GM18507 (cell line): ENCODE measurements at places on chromosomes 5 and 9.

- peak; percentile 48 for DNase-seq
Observed at GRCh38 chr9:87479801-87480201, 17.9 kb upstream of the DAPK1 start.

DNA sequence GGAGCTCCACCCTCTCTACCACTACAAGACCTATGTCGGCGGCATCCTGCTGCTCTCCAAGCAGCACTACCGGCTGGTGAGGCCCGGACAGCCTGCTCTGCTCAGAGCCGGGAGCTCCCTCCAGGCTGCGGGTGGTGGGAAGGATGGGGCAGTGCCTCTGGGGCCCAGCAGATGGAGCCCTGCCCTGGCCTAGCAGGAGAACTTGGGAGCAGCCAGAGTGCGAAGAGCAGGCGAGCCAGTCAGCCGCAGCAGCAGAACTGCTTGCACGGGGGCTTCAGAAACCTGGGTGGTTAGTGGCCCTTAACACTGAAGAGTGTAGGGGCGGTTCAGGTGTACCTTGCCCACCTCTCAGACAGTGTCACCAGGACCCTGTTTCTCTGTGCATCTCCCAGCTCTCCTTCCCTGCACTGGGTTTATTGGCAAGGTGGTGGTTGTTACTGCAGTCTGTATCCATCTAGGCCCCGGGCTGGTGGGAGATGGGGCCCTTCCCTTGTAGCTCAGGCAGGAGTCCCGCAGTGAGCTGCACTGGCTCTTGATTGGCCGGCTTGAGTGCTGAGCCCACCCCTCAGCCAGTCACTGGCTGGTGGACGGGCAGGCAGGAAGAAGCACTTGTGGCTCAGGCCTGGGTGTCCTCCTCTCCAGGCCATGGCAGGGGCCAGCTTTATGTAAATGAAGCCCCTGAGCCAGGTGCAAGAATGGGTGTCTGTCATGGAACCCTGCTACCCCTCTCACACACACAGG lies 7.7 kb downstream of the B4GALT7 start:
- DNase-seq: peak; percentile 57

DNA sequence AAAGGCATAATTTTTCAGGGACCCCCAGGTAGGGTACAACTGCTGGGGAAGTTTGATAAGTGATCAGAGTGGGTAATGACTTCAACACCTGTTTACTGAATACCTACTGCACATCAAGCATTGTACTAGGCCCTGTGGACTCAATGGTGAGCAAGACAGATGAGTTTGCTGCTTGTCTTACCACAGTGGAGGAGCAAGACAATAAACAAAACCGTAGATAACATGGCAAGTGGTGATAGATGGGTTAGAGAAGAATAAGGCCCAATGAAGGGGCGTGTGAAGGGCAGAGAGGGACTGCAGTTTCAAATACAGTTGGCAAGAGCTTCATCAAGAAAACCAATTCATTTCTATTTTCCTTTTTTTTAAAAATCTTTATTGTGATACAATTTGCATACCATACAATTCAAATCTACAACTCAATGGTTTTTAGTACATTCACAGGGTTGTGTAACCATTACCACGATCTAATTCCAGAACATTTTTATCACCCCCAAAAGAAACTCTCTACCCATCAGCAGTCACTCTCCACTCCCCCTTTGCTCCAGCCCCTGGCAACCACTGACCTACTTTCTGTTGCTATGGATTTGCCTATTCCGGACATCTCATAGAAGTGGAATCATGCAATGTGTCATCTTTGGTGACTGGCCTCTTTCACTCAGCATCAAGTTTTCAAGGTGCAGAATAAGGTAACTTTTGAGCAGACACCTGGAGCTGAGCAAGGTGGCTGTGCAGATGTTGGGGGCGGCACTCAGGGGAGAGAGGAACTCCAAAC lies 31.9 kb upstream of the HAND1 start:
- DNase-seq: no peak

- no peak for DNase-seq
Observed at GRCh38 chr9:126490871-126491567, 122.7 kb upstream of the LMX1B start.

GRCh38 chr5:154258531-154259217 lies 68.1 kb downstream of the GALNT10 start:
- no peak for DNase-seq

DNA sequence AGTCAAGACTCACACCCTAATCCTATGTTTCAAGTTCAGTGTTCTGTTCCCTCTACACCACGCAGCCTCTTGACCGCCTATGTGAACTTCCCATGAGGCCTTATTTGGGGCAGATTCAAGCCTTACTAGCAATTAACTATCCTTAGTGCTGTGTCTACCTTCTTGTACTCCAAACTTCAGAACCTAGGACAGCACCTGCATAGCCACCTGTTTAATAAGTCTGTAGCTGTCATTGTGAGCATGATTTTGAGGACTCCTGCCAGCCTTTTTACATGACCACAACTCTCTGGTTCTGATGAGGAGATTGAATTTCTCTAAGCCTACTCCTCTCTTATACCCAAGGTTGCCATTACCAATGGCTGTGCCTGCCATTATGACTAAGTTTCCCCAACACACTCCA lies 50.8 kb upstream of the PCSK1 start:
- no peak for DNase-seq

DNA sequence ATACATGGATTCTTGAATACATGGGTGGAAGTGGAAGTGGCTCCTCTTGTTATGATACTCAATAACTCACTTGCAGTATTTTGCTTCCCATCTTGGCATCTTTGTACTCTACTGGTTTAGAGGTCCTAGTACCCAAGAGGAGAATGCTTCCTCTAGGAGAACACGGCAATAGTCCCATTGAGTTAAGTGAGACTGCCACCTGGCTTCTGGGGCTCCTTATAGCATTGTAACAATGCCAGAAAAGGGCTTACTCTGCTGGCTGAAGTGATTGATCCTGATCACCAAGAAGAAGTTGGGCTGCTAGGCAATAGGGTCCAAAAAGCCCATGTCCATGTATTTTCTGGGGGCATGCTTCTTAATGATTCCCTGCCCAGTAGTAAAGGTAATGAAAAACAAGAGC lies 627.6 kb upstream of the SGCD start:
- DNase-seq: no peak

- no peak for DNase-seq
Observed at GRCh38 chr5:6822068-6822467, 108.8 kb downstream of the TENT4A start.

GRCh38 chr5:134582941-134583340 lies 49.7 kb downstream of the SAR1B start:
- DNase-seq: no peak

DNA sequence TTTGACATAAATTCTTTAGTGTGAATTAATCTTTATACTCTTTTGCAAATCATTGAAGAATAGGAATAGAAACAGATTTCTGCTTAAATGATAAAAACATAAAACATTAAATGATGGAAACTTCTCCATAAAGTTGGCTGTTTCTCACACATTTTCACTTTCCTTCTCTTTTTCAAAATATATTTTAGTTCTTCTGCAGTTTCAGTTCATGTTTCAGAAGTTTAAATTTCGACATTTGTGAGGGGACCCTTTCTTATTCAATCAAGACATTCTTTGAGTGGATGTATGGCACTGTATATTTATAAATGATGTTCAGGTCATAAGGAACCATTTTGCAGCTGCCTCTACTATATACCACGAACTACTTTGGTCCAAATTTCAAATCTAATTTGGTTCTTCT lies 34.6 kb downstream of the TNFAIP8 start:
- DNase-seq: no peak

- DNase-seq: no peak
Observed at GRCh38 chr5:157682257-157682656, 10.9 kb downstream of the C5orf52 start.

DNA sequence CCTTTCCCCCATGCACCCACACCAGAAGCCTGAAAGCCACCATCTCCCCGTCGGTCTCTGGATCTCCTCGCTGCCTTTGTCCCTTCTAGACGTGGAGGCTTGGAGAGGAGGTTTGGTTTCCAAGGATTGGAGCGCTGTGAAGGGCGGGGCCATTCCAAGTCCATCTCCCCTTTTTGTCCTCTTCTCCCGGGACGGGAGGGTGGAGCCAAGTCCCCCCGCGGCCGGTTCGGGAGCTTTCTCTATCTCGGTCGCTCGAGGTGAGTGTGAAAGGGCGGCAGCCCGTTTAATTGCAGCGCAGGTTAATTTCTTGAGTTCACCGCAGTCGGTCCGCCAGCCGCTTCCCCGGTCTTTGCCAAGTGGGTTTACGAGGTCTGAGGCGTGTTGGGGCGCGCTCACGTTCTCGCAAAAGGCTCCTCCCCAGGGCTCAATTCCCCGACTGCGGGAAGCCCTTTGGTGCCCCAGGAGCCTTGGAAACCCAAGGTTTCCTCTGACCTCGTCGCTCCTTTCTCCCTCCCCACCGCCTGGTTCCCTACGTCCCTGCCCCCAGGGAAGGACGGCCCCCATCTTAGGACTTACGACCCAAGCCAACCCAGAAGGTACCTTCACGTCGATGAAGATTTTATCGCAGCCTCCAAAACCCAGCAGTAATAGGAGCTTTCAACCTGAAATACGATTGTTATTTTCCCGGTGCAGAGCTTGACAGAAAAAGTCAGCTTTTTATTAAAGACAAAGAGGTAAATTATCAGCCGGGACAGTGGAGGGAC lies 2.8 kb upstream of the ZNF462 start:
- DNase-seq: no peak

DNA sequence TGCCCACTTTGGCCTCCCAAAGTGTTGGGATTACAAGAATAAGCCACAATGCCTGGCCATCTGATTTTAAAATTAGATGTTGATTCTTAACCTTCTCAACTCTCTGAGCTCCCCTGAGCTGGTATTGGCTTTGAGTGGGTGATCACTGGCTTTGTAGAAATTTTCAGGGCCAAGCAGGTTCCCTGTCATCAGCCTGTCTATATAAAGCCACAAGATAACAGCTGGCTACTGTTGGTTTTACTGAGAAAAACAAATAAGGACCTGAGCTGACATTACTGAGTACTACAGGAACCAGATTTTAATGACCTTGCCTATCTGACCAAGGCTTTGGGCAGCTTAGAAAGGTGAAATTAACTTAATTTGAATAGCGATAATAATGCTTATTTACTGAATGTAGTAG lies 153.6 kb downstream of the MSX2 start:
- DNase-seq: no peak

GRCh38 chr9:2623288-2624050 lies 1.9 kb downstream of the VLDLR start:
- DNase-seq: no peak

DNA sequence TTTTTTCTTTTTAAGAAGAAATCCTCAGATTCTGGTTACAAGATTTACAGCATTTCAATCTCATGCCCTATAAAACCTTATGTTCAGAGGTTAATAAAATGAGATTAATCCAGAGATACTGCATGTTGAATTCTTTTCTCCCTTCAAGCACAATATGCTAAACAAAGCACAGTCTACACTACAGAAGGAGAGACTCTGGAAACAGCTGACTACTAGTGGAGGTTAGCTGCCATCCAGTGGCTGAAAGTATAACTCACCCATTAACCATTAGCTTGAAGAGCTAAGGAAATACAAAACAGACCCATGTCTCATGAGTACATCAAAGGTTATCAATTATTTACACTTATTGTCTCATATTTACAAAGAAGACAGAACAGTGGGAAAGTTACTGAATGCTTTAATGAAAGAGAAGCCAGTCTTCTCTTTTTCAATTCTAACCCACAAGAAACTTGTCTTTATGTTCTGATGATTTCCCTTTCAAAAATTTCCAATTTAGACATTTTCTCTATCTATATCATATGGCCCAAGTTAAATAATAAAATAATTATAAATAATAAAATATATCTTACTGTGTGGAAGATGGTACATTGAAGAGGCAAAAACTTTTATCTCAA lies 12.7 kb upstream of the DNAH5 start:
- DNase-seq: no peak

- no peak for DNase-seq
Observed at GRCh38 chr9:77935974-77936373, 95.6 kb downstream of the GNAQ start.

DNA sequence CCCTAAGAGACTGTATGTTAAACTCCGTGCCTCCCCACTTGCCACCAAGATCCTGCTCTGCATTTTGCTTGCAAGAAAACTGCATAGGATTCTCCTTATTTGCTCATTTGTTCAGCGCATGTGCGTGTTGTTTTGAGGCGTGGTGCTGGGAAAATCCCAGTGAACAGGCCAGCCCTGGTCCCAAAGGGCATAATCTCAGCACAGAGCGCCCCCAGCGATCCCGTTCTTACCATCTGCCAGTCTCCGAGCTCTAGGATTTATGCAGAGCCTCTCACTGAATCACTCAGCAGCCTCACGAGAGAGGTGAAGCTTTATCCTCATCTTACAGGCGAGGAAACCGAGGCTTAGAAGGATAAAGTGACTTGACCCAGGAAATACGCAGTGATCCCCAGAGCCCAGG lies 11.5 kb downstream of the PRRX2 start:
- DNase-seq: no peak

DNA sequence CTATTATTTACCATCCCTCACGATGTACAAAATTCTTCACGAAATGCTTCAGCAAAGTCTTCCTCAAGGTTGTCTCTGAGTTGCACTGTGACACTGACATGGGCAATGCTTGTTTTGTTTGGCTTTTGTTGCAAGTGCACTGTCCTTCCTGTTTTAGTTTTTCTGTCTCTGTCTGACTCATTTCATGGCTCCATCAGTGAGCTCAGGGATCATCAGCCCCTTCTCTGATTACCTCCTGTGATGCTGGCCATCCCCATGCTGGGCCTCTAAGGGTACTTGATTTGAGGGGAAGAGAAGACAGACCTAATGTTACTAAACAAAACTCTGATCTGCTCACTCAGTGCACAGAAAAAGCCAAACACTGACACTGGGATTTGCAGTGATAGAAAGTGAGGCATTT lies 37.6 kb upstream of the STX17 start:
- no peak for DNase-seq

DNA sequence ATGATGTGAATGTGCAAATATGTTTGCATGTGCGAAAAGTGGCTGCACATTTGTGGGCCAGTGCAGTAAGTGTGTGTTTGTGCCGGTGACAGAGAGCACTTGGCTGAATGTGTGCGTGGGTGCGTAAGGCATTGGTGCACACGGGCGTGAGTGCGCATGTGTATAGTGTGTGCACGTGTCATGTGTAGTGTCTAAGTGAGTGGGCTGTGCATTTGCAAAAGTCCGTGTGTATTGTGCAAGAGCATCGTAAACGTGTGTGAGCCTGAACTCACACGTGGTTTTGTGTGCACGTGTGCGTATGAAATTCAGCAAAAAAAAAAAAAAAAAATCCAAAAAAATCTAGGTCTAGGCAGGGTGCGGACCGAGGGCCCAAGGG lies 6.5 kb upstream of the EBF1 start:
- no peak for DNase-seq
